ENCODE measurements at places on chromosomes 12 and 14. TPM values are rescaled to one million over a fixed set of nuclear protein-coding genes. Genes with fewer than 3 reads are reported as not detected.

ZCCHC8 gene
- 27.1 TPM for polyA plus RNA-seq

C12orf60 gene
- polyA plus RNA-seq = 1.1 TPM

TAS2R14 gene
- polyA plus RNA-seq = 3.5 TPM

PRIMA1 gene
- 3.5 TPM for polyA plus RNA-seq

PLEKHD1 gene
- 0.68 TPM for polyA plus RNA-seq

B4GALNT3 gene
- 13.8 TPM for polyA plus RNA-seq

RIPK3 gene
- polyA plus RNA-seq = 1.1 TPM

HNRNPA1 gene
- 1,643 TPM for polyA plus RNA-seq

SLC39A5 gene
- polyA plus RNA-seq = 0.56 TPM

ENDOU gene
- polyA plus RNA-seq = 0.71 TPM

C12orf50 gene
- polyA plus RNA-seq = 0.34 TPM

- DNase-seq = peak; percentile 53
Measured at GRCh38 chr14:40758076-40758475, 848.6 kb upstream of the LRFN5 start.

DNA sequence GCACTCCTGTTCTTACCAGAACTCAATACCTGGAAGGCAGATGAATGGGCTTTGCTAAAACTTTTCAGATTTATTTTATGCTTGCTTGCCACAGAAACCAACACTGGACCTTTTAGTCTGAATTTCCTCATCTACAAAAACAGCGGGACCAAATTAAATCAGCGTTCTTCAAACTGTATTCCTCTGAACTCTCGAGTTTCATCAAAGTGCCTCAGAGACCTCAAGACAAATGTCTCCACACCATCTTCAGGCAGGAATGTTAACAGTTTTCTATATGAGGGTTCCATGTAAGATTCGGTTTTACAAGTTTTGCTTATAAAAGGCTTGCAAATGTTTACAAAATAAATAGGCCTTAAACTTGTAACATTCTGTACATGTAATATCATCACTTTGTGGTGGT lies 74.6 kb downstream of the MED13L start:
- DNase-seq = no peak

GRCh38 chr12:6178981-6179761 lies 21.0 kb upstream of the CD9 start:
- DNase-seq = no peak

DNA sequence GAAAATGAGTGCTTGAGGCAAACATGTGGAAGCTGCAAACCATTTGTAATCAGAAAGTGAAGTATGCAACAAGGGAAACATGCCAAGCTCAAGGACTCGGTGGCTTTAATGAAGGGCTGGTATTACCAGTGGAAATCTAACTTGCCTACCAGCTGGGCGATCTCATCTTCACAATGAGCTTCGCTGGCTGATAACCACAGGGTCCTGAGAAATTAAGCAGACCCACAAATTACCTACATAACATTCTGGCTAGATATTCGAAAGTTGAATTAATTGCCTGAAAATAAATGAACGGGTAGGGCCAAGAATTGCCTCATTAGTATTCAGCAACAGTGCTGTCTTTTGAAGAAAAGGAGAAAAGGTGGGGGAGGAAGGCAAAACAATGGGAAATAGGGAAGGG lies 439.4 kb downstream of the PDZRN4 start:
- DNase-seq = no peak

DNA sequence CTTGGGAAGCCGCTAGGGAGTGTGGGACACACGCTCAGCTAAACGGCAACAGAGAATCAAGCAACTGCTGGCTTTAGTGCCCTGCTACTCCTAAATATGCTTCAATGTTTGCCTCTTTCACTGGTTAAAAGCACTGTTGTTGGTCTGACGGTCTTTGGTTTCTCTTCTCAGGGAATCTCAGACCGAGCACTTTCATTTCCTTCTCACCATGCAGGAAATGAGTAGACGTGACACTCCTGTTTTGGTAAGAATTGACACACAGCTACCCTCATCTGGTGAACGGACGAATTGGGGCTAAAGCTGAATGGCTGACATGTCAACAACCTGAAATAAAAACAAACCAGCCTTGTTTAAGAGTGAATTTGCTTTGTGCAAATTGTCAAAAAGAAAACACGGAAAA lies 57.5 kb upstream of the PIWIL1 start:
- no peak for DNase-seq

GRCh38 chr14:60777856-60778578 lies 43.5 kb downstream of the MNAT1 start:
- no peak for DNase-seq

GRCh38 chr14:55094292-55095157 lies 34.5 kb upstream of the LGALS3 start:
- DNase-seq = no peak

DNA sequence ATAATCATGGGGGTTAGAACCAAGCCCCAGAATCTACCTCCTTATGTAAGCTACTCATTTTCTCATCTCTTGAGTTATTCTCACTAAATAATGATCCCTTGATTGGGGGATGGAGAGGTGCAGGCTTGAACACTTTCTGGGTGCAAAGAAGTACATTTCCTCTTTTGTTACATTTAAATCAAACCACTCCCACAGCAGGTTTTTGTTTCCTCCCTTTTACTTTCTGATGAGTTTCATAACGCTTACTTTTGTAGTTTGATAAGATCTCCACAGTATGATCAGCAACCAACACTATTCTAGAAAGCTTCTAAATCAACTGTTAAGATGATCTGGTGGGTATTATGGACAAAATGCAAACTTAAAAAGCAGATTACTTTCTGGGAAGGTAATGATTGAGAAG lies 20.5 kb downstream of the VCPKMT start:
- no peak for DNase-seq

GRCh38 chr12:94636462-94637085 lies 13.8 kb downstream of the TMCC3 start:
- DNase-seq = no peak

DNA sequence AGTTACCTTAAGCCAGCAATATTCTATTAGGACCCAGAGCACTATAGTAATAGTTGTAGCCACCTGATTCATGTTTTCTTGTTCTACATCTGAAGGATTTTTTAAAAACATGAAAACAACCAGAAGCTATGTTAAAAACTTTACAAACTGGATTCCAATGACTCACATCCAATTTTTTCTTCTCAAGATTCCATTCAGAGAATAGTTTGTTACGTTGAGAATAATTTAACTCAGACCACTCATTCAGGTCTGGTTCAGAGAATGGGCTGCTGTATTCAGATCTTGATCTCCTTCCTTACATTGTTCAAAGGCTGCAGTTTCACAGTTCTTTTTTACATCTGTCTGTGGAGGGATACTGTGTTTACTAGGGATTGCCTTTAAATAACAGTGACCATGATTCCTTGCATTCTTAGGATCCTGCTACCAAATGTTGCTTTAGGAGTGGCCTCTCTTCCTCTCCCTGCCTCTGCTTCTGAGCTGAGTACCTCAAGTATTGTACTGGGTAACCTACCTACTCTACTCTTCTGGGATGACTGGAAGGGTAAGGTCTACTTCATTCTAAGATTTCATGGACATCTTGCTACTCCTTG lies 448.0 kb upstream of the FBXO33 start:
- no peak for DNase-seq

- DNase-seq = no peak
Measured at GRCh38 chr14:49966304-49966809, 73.5 kb downstream of the ARF6 start.

GRCh38 chr12:100661300-100661951 lies 87.9 kb downstream of the GAS2L3 start:
- no peak for DNase-seq

DNA sequence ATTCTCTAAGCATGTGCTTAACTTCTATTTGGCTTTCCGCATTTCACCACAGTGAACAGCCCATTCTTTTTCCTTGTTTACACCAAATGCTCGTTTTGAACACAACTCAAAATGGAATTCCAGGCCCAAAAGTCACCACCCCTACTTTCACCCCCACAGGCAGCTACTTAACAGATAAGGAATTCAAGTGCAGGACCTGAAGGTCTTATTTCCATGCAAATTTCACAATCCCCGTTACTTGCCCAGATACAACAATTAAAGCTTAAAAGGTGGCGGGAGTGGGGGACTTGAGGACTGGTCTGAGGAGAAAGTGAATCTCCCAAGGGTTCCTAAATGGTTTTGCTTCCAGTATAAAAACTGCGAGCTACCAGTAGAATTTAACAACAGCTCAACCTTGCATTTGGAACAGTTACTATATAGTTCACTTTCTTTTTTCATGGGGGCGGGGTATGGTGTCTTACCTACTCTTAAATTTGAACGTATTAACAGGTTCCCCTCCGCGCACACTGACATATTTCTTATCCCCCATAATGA lies 3.7 kb downstream of the USP44 start:
- DNase-seq = no peak

GRCh38 chr14:40623643-40624042 lies 983.0 kb upstream of the LRFN5 start:
- no peak for DNase-seq

- no peak for DNase-seq
Measured at GRCh38 chr12:105569886-105570285, 239.4 kb downstream of the C12orf75 start.

DNA sequence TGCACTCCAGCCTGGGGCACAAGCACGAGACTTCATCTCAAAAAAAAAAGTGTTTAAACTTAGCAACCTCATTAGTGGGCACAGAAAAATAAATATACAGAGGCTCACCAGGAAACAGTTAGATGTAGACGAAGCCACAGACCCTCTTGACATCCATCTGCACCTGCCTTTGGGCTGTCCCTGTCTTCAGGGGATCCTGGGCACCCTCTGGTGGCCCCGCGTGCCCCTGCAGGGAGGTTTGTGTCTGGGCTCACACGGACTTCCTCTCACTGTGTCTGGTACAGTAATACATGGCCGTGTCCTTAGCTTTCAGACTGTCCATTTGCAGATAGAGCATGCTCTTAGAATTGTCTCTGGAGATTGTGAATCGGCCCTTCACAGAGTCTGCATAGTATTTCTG lies 916.5 kb downstream of the TMEM121 start:
- no peak for DNase-seq

DNA sequence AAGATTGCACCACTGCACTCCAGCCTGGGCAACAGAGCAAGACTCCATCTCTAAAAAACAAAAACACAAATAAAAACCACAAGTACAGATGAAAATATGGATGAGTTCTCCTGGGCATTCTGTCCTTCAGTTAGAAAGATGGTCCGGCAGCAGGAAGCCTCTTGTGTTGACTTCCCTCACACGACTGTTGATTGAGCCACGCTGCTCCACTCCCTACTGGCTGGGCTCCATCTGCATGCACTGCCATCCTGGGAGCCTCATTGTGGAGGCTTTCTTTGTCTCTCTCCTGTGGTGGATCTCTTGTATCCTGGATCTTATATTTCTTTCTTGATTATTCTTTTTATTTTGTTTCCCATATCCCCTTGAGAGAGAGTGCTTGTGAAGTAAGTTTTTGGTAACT lies 30.8 kb upstream of the TBC1D30 start:
- DNase-seq = no peak

DNA sequence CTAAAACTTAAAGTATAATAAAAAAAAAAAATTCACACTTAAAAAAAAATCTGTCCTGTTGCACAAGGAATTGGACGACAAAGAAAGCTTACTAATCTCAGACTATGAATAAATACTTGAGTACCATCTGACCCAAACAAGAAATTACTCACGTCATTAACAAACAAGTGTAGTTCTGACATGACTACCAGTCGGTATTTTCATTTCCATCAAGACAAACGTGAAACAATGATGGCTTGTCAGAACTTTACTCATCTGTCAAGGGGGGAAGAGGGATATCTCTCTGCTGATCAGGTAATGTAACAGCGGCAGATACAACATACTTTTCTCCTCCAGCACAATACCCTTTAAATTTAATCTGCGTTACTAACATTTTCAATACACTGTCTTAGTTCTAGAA lies 78.3 kb downstream of the CDK17 start:
- no peak for DNase-seq

GRCh38 chr14:87629788-87630187 lies 363.2 kb downstream of the GALC start:
- no peak for DNase-seq

DNA sequence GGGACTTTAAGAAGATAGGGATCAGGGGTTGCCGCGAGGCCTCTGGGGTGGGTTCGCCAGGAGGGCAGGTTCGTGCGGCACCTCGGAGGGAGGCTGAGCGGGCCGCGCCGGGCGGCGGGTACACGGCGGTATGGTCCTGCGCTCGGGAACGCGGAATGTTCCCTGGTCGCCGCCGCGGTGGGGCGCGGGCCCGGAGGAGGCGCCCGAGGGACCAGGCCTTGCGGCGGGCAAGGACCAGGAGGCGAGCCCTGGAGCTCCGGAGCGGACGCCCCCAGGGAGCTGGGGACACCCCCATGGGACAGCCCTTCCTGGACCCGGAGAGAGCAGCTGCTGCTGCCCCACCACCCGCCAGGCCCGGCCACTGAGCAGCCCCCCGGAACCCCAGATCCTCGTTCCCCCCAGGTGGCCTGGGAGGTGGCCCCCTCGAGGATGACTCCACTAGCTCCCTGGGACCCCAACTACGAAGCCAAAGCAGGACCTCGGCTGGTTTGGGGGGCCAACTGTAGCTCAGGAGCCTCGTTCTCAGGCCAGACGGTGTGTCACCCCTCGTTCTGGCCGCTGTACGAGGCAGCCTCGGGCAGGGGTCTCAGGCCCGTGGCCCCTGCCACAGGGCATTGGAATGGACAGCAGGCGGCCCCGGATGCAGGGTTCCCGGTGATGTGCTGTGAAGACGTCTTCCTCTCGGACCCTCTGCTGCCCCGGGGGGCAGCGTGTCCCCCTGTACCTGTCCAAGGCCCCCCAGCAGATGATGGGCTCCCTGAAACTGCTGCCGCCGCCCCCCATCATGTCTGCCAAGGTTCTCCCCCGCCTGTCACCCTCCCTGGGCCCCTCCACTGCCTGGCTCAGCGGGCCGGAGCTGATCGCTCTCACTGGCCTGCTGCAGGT lies 45.6 kb upstream of the SLC8A3 start:
- DNase-seq = no peak

GRCh38 chr12:91542067-91542466 lies 359.4 kb upstream of the DCN start:
- no peak for DNase-seq

DNA sequence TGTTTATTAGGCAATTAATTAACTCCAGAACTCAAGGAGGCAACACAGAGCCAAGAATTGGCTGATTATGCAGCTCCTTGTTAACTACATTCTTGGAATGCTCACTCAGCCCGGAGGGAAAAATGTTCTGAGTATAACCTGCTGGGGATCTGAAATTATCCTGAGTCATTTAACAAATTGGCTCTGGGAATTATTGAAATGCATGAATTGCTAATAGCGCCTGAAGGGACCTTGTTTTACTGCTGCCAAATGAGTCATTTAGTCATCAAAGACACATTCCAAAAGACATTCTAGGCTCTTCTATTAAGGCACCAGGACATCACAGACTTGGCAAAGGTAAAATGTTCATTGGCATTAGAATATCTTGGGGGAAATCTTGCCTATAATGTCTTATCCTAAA lies 13.0 kb downstream of the TMEM52B start:
- no peak for DNase-seq
